Activated naive CD4-positive, alpha-beta T cell treated with Interleukin-2 at 50 U/mL for 16 hours (primary cell): ENCODE measurements at places on chromosomes 11 and 22.
A peak's percentile ranks its signal among the peaks of the same experiment; 100 is the strongest.

DNA sequence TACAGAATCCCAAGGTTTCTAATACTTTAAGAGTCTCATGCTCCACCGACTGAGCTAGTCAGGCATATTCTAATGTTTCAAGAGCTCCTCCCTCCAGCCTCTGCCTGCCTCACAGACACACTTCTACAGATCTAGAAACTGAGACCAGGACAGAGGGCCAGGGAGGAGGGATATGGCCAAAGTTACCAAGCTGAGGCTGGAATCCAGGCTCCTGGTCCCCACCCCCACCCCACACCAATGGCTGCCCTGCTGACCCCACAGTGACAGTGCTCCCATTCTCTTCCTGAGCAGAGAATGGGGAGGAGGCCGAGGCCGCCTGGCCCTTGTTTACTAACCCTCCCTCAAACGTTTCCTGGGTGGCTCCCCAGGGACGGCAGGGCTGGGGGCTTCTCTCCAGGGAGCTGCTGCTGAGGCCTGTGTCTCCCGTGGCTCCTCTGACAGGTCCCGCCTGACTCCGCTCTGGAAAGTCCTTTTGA, 2.2 kb downstream of the PLEKHB1 start:
- DNase-seq = no peak

DNA sequence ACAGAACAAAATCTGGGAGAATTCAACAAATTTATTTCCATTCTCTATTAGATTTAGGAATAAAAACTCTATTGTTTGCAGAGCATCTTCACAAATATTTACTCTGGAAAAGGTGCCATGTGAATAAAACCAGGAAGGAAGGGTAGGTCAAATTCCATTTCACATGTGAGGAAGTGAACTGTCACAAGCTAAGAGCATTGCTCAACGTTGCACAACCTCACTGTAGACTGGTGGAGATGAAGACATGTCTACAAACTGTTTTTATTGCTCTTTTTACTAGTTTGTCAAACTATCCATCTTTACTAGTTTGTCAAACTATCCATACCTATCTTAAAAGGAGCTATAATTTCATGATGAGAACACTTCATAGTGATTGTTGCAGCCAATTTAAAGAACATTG, 236.4 kb downstream of the CNTN5 start:
- DNase-seq = no peak

GRCh38 chr11:102761646-102762238, 18.7 kb downstream of the MMP10 start:
- no peak for DNase-seq

- no peak for DNase-seq
Measured at GRCh38 chr11:43941257-43941994, 1.0 kb upstream of the C11orf96 start.

GRCh38 chr11:8090756-8091155, 9.7 kb downstream of the TUB start:
- DNase-seq = no peak

DNA sequence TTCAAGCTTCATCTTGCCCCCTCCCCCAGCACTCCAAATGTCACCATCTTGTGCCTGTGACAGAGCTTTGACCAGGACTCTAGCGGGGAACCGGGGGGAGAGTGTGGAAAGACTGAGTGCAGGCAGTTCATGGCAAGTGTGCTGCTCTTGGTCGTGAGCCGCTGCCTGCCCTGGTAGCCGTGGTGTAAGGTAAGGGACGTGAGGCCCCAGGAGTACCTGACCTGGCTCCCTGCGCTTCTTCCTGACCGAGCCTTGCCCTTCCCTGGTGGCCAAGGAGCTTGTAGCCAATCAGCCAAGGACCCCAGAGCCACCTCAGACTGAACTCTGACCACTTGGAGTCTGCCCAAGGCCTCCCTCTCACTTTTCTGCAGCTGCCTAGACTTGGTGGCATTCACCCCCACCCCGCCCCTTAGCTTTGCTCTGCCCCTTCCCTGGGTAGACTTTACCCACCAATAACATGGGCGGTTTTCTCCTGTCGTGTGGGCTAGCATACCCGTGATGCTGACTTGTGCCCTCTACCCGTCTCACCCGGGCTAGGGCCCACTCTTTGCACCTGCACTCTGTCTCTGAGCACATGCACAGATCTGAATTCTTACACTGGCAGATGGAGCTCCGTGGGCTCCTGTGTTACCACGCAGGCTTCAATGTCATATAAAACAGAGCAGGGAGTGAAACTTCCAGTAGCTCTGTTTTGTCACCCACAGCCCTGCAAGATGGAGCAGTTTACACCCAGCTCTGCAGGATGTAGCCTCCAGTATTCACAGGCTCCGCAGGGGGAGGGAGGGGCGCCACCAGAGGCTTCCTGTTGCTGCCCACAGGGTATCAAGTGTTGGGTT, 1.5 kb downstream of the DGKZ start:
- peak; percentile 59 for DNase-seq

GRCh38 chr11:42066113-42066512, 606.7 kb upstream of the LRRC4C start:
- DNase-seq = no peak

DNA sequence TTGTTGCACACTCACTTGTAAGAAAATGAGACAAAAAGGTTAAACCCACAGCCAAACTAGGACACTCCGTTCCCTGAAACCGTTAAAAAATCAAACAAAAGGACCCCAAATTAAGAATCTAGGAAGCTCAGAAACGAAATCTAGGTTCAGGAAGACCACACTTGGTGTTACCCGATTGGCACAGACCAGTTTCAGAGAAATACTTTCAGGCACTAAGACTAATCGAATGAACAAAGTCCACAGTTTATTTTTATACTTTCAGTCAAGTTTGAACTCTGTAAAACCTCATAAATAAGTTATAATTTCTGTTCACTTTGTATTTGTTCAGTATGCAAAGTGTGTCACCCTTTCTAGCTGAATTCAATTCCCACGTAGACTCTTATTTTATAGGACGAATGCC, 38.8 kb upstream of the TTC12 start:
- DNase-seq = no peak

GRCh38 chr22:34971456-34971855, 94.5 kb upstream of the ISX start:
- DNase-seq = no peak

DNA sequence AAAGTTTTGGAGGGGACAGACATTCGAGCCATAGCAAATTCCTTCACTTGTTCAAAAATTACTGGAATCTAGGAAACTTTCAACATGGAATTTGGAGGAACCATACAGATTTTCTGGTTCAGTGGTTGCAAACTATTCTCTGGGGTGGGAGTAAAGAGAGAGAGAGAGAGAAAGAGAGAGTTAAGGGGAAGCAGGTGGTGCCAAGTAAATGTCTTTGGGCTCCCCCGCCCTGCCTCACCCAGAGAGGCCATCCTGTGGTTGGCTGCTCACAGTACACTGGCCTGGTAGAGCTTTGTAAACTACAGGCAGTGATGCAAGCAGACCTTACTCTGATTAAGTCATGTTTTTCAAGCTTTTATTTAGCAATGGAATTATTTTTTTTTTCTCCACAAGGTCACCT, 82.6 kb downstream of the ADAMTS15 start:
- no peak for DNase-seq

DNA sequence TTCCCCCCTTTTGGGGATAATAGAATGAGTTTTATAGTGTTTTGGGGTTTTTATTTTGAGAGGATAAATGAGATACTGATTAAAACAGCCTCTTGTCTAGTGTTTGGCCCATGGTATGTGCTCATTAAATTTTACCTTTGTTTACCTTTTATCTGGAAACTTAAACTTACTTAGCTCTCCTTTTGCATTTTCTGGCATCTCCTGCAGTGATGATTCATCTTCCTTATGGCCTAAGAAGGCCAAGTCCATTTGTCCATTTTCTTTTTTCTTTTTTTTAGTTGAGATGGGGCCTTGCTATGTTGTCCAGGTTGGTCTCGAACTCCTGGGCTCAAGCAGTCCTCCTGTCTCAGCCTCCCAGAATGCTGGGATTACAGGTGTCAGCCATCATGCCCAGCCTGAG, 156.3 kb downstream of the COMMD9 start:
- DNase-seq = no peak

DNA sequence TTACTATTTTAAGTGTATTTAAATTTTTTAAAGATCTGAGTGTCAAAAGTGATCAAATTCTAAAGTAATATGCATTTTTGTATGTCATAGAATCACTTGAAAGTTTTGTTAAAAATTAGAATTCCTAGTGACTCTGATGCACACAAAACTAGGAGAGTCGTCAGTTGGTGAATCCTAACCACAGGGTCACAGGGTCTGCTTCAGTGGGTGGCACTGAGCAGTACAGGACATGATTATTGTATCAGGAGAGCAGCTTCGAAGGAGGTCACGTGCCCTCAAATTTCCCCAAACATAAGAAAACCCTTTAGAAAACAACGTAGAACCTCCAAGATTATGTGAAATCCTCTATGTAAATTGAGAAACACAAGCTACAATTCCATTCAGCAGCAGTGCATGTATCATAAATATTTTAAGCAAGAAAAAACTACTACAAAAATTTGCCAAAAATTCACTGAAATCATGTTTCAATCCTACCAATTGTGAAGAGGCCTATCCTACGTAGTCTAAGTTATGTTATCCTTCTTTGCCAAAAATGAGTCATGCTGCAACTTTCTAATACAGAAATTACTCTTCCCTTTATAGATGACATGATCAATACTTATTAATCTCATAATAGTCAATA, 323.6 kb downstream of the AASDHPPT start:
- no peak for DNase-seq

DNA sequence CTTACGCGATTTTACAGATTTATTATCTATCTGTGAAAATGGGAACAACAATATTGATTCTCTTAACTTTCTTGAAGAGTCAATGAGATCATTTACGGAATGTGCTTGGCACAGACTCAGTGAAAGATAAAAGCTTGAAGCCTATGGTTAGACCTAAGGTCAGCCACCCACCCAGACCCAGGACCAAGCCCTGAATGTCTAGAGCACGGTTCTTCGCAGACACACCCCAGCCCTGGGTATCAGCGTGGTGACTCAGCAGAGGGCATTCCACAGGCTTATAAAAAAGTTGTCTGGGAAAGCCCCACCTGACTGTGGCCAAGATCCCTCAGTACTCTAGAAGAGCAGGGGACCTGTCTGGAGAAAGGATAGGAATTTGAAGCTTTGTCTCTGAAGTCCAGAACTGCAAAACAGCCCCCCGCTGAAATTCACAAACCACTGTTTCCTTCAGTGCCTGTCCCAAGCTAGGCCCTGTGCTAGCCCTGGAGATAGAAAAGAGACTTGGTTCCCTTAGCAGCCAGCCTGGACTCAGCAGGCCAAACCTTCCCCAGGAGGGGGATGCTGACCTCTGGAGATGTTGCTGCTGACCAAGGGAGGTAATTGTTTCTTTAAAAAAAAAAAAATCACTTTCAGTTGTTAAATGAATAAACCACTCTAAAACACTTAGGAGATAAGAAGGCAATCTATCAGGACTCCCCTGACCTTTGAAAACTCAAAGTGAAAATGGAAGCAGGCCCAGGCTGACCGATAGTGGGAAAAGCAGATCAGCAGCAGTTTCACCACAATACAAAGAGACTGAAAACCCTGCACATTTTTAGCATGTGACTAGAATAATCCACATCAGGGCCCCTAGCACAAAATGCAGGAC, 114.0 kb downstream of the ABTB2 start:
- peak; percentile 51 for DNase-seq

DNA sequence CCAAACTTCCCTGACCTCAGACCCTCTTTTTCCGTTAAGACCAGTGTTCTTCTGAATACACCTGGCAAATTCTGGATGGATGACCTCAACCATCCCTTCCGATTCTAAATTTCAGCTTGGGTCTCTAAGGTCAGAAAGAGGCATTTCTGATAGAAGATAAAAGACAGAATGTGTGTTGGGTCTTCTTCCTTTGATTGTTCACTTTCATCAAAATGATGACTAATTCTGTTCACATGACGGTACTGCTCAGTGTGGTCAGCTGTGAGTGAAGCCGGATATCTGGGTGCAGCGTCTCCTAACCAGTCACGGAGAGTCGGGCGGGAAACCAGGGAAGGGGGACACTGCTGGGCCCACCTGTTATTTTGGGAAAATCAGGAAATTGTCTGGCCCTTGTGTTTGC, 151.6 kb upstream of the NAV2 start:
- DNase-seq = no peak

GRCh38 chr11:94675239-94675638, 92.9 kb upstream of the AMOTL1 start:
- no peak for DNase-seq

DNA sequence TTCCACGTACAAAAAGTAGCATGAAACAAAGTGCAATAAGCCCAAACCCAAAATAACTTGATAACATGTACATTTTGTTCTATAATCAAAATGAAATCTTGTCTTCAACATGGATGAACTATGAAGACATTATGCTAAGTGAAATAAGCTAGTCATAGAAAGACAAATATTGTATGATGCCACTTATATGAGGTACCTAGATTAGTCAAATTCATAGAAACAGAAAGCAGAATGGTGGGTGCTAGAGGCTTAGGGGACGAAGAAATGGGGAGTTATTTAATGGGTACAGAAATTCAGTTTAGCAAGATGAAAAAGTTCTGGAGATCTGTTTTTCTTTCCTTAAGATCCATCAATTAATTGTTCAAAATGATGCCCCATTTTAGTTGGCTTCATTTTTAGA, 7.5 kb downstream of the PGM2L1 start:
- no peak for DNase-seq

GRCh38 chr11:19872512-19873145, 160.0 kb downstream of the NAV2 start:
- DNase-seq = no peak

DNA sequence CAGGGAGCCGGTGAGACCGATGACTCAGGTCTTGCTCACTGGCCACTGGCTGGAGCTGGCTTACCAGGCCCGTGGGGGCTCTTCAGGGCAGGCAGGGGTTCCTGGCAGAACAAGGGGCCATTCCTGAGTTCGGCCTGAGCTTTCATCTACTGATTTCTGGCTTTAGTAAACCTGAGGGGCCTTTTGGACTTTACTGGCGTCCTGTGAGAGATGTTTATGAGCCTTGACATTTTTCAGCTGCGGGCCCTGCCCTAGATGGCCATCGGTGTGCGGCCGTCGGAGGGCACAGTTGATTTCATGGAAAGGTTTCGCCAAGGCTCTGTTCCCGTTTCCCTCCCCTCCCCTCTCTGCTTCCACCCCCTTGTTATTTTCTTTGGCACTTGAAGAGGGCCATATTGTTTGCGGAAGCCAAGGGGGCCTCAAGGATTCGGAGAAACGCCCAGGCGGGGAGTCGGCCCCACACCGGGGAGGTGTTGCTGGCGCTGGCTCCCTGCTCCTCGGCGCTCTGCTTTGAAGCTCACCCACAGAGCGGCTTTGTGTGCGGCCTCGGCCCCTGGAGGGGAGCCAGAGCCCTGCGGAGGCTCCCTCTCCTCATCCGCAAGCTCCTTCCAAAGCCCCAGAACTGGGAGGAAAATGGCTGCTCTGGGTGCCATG, 17.7 kb downstream of the ELF5 start:
- DNase-seq = no peak

DNA sequence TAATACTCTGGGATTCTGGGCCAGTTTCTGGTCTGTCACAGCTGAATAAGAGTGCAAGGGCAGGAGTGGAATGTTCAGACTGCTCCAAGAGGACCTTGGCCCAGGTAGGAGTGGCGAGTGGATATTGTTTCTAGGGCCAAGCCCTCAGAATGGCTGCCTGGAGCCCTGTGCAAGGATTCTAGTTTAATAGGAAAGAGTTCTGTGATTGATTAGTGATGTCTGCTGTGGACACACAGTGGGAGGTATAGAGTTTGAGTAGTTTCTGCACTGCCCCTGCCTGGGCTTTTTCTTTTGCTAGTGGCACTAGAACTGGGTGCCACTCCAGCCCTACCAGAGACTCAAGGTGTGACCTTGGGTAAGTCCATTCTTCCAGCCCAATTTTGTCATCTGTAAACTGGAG, 9.7 kb upstream of the MPPED1 start:
- no peak for DNase-seq

GRCh38 chr11:74751303-74751702, 2.7 kb downstream of the RNF169 start:
- no peak for DNase-seq

GRCh38 chr11:16392616-16393015, 36.3 kb upstream of the SOX6 start:
- no peak for DNase-seq
